ENCODE measurements at places on chromosomes 11 and 22.

- DNase-seq, result no peak
Measured at GRCh38 chr11:130477586-130478203, 29.2 kb downstream of the ADAMTS15 start.

DNA sequence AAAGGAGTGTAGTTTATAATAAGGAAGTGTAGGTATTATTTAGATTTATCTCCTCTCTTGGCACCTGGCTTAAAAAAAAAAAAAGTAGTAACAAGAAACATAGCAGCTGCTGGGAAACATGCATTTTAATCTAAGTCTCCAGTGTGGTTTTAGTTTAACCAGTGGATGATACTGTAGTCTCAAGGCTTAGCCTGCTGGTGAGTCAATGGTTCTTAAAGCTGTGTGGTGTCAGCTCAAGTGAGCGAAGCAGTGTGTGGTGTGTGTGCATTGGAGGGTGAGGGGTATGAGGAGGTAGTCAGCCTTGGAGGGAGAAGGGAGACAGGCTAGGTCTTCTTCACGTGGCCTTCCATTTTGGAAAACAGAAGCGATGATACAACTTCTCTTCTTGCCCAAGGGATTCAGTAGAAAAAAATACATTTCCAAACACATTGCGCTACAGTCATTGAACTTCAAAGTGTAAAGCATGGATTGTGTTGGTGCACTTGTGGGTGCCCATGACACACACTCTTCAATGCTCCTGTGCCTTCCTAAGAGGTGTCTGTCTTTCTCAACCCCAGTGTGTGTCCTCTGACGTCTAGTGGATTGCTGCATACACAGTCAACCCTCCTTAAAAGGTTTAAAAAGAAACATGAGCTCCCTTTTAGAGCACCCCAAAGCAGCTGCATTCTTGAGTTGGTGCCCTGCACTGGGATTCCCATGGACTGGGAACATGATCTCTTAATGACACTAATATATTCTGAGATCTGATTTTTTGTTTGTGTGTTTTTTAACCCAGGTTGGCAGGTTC lies 40.1 kb downstream of the ZBTB16 start:
- no peak for DNase-seq

GRCh38 chr22:45631140-45631840 lies 40.3 kb upstream of the ATXN10 start:
- DNase-seq, result no peak

GRCh38 chr11:15291885-15292284 lies 177.2 kb downstream of the INSC start:
- DNase-seq, result no peak

Data from stimulated activated CD4-positive, alpha-beta T cell treated with anti-CD3 and anti-CD28 coated beads, Interleukin-4, amount 100 ng/mL, for 48 hours (primary cell).